ENCODE measurements at places on chromosomes 3 and 15. TPM values are rescaled to one million over a fixed set of nuclear protein-coding genes. Genes with fewer than 3 reads are reported as not detected.

GRCh38 chr3:151707216-151707615 is 26.5 kb upstream of the AADACL2 start:
- H3K27ac ChIP-seq = no peak overlapping the region
- H3K4me3 ChIP-seq = no peak overlapping the region
- no peaks in the 10 kb centered on the region for H3K4me1 ChIP-seq
- H3K27me3 ChIP-seq = peaks cover 1% of the 10 kb centered on the region
- no peak for DNase-seq

GRCh38 chr3:114144909-114145688 is 33.8 kb downstream of the DRD3 start:
- no peak overlapping the region for H3K27ac ChIP-seq
- no peaks in the 10 kb centered on the region for H3K36me3 ChIP-seq
- H3K4me3 ChIP-seq = no peak overlapping the region

- peaks cover 19% of the 10 kb centered on the region for H3K4me1 ChIP-seq
- H3K36me3 ChIP-seq = no peaks in the 10 kb centered on the region
- no peak overlapping the region for H3K27ac ChIP-seq
- no peak overlapping the region for H3K4me3 ChIP-seq
Measured at GRCh38 chr15:58506783-58507668, 75.2 kb downstream of the LIPC start.

GRCh38 chr3:152089528-152089927 is 179.2 kb upstream of the MBNL1 start:
- no peaks in the 10 kb centered on the region for H3K36me3 ChIP-seq
- no peaks in the 10 kb centered on the region for H3K27me3 ChIP-seq
- no peaks in the 10 kb centered on the region for H3K4me1 ChIP-seq
- H3K27ac ChIP-seq = no peak overlapping the region

- H3K36me3 ChIP-seq = no peaks in the 10 kb centered on the region
- peaks cover 50% of the 10 kb centered on the region for H3K27me3 ChIP-seq
- DNase-seq = no peak
- no peak overlapping the region for H3K4me3 ChIP-seq
Measured at GRCh38 chr3:194139814-194140391, 4.0 kb downstream of the HES1 start.

- no peak overlapping the region for H3K4me3 ChIP-seq
- no peaks in the 10 kb centered on the region for H3K27me3 ChIP-seq
- DNase-seq = no peak
- no peaks in the 10 kb centered on the region for H3K36me3 ChIP-seq
- no peak overlapping the region for H3K27ac ChIP-seq
Measured at GRCh38 chr3:39110041-39110639, 2.7 kb downstream of the TTC21A start.

DNA sequence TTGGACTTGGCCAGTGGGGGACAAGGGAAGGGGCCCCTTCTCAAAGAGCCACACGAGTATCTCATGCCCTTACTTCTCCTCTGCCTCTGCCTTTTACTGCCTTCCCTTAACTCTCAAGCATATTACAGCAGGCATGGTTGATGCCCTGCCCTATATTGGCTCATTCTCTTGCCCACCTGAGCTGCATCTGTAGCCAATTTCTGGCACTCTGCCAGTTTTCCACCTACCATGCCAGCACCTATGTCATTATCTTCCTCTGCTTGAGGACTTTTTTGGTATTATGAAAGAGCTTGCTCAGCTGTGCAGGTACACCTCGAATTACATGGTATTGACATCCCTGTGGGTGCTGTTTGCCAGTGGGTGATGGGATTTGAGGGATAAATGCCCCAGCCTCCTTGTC is 181.8 kb downstream of the OXSM start:
- H3K4me1 ChIP-seq = no peaks in the 10 kb centered on the region
- H3K4me3 ChIP-seq = no peak overlapping the region
- no peak for DNase-seq
- no peak overlapping the region for H3K27ac ChIP-seq
- peaks cover 2% of the 10 kb centered on the region for H3K27me3 ChIP-seq

- no peak overlapping the region for H3K4me3 ChIP-seq
- H3K4me1 ChIP-seq = peaks cover 15% of the 10 kb centered on the region
- H3K36me3 ChIP-seq = no peaks in the 10 kb centered on the region
- no peak overlapping the region for H3K27ac ChIP-seq
- no peak for DNase-seq
Measured at GRCh38 chr3:49607796-49608195, 53.5 kb downstream of the BSN start.

GRCh38 chr15:99120050-99120777 is 15.3 kb downstream of the SYNM start:
- DNase-seq = no peak
- no peak overlapping the region for H3K27ac ChIP-seq
- no peaks in the 10 kb centered on the region for H3K36me3 ChIP-seq
- H3K4me1 ChIP-seq = no peaks in the 10 kb centered on the region
- H3K27me3 ChIP-seq = no peaks in the 10 kb centered on the region
- H3K4me3 ChIP-seq = no peak overlapping the region

DNA sequence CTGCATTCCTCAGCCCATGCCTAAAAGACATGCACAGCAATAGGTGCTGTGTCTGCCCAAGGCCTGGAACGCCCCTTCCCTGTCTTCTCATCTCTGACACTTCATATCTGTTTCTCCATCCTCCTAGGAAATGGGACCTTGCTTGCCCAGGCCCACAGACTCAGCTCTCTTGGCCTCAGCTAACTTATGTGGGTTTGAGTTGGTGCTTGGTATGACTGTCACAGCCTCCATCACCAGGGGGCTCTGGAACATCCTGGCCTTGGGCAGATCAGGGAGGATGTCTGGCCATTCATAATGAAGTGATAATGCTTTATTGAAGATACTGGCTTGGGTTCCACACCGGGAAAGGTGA is 156.7 kb upstream of the SMAD3 start:
- H3K36me3 ChIP-seq = no peaks in the 10 kb centered on the region
- peaks cover 14% of the 10 kb centered on the region for H3K4me1 ChIP-seq
- peaks cover 2% of the 10 kb centered on the region for H3K27me3 ChIP-seq
- DNase-seq = no peak
- H3K27ac ChIP-seq = no peak overlapping the region
- no peak overlapping the region for H3K4me3 ChIP-seq

The STRA6 gene
- total RNA-seq = 0.51 TPM
